NCI-H1092 (cell line): ENCODE measurements at places on chromosomes 13 and 19.
A peak's percentile ranks its signal among the peaks of the same experiment; 100 is the strongest.

DNA sequence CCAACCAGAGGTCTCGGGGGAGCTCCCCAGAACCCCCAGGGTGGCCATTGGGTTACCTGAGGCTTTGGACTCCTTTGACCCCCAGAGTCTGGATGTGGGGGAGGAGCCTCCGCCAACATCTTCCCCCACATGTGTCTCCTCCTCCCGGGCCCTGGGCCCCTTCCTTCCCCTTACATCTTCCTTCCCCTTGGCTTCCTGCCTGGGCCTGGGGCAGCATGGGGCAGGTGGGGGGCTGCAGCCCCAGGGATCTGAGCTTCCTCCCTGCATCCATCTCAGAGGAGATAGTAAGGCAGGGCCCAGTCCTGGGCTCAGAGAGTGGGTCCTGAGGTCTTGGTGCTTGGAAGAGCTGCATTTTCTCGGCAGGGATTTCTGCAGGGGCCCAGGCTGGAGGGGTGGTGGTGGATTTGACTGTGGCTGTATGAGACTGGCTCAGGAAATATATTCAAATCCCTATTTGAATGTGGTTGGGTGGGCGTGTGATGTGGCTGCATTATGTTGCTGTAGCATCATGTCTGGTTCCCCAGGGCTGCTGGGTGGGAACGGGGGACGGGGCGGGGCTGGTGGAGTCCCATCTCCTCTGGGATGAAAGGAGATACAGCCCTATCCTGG lies 919 bp downstream of the VAV1 start:
- DNase-seq, result no peak

- no peak for DNase-seq
Observed at GRCh38 chr19:17035842-17036424, 9.3 kb upstream of the CPAMD8 start.

- no peak for DNase-seq
Observed at GRCh38 chr13:66915596-66916185, 314.4 kb downstream of the PCDH9 start.

DNA sequence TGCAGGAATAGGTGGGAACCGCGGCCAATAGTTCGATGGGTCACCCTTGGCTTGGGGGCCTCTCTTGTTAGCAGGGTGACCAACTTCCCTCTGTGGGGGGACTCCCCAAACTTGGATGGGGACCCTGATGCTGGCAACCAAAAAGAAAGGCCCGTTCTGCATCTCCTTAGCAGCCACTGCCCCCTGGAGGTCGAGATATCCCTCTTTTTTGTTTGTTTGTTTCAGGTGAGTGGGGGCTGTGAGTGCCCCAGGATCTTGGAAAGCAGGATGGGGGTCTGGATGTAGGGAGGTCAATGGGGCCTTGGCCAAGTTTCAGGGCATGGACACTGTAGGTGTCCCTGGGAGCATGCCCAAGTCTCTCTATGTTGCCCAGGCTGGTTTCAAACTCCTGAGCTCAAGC lies 7.7 kb upstream of the CRTC1 start:
- no peak for DNase-seq

- DNase-seq, result no peak
Observed at GRCh38 chr19:54434112-54434872, 14.7 kb upstream of the LENG8 start.

DNA sequence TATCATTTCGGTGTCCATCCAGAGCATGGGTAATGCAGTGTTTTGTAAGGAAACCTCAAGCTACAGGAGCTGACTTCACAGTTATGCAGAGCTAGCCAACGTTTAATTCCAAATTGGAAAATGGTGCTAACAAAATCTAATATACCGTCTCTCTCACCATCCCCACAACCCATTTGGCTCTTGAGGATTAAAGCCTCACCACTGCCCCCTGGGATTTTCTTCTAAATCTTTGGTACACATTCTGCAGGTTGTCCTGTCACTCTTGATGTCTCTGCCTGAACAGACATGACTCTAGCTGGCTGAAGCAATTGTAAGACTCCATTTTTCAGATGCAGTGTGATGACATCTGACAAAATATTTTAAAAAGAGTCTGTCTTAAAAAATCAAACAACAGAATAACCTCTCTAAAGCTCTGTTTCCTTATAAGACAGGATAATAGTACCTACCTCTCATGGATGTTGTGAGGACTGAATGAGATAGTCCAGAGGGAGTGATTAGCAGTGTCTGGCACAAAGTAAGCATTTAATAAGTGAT lies 451.8 kb downstream of the SUCLA2 start:
- DNase-seq, result no peak

- DNase-seq, result no peak
Observed at GRCh38 chr19:22331521-22331920, 45.3 kb downstream of the ZNF729 start.

- DNase-seq, result no peak
Observed at GRCh38 chr13:48159826-48160225, 64.9 kb upstream of the MED4 start.

DNA sequence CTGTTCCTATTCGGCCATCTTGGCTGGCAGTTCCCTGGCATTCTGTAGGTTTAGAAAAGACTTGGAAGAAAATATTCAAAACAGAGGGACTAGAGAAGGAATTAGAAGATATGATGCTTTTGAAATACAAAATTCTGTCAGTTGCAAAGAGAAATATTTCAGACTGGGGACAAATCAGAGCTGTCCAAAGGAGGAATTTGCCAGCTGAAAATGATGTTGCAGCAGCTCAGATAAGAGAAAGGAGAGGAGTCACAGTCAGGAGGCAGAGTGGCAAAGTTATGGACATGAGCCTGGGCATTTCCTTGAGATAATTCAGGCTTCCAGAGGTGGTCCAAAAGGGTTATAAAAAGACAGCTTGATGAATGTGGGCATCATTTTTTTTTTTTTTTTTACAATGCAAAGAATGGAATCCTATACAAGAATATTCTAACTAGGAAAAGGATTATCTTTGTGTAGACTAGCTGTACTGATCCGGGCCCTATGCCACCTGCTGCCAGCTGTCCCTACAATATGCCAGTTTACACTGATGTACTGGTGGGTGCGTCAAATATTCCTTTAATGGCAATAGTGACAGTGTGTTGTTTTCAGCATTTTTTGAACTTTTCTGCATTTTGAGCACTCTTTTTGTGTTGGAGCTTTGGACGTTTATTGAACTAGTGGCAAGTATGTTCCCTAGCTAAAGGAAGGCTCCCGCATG lies 31.8 kb upstream of the CBY2 start:
- no peak for DNase-seq

- DNase-seq, result no peak
Observed at GRCh38 chr13:48573213-48574007, 40.5 kb upstream of the RCBTB2 start.

- DNase-seq, result peak; percentile 81
Observed at GRCh38 chr19:9796113-9796773, 22.6 kb downstream of the FBXL12 start.

DNA sequence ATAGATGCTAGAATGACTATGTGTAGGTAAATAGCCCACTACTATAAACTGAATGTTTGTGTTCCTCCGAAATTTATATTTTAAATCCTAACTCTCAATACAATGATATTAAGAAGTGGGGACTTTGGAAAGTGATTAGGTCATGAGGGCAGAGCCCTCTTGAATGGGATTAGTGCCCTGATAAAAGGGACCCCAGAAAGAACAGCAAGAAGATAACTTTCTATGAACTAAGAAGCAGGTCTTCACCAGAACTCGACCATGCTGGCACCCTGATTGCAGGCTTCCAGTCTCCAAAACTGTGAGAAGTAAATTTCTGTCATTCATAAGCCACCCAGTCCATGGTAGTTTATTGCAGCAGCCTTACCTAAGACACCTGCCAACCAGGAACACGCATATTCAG lies 33.9 kb downstream of the OXGR1 start:
- no peak for DNase-seq

DNA sequence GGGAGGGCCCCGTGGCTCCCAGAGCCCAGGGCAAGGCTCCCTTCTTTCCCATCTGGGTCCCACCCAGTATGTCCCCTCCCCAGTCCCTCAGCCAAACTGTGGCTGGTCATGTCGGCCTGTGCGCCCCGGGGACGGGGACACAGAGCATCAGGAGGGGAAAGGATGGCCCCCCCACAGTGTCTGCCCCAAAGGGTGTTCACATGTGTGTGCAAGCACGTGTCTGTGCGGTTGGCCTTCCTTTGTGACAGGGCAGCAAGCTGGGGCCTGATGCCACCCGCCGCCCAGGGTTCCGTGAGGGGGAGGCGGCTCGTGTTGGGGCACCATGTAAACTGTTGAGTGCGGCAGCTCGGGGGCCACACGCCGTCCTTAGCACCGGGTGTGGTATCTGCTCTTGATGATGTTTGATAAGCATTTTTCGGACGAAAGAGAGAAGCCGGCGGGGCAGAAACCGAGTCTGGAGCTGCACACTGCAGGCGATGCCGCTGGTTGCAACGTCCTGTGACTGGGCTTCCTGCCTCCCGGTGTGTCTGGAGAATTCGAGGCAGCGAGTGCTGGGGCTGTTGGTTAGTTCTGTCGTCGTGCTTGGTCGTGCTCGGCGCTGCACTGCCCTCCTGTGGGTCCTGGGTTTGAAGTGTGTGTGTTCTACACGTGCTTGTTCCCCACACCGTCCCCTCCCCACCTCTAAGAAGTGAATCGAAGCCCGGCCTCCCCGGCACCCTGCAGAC lies 18.4 kb downstream of the GNA11 start:
- no peak for DNase-seq

GRCh38 chr13:29143847-29144246 lies 323.7 kb downstream of the MTUS2 start:
- DNase-seq, result no peak

DNA sequence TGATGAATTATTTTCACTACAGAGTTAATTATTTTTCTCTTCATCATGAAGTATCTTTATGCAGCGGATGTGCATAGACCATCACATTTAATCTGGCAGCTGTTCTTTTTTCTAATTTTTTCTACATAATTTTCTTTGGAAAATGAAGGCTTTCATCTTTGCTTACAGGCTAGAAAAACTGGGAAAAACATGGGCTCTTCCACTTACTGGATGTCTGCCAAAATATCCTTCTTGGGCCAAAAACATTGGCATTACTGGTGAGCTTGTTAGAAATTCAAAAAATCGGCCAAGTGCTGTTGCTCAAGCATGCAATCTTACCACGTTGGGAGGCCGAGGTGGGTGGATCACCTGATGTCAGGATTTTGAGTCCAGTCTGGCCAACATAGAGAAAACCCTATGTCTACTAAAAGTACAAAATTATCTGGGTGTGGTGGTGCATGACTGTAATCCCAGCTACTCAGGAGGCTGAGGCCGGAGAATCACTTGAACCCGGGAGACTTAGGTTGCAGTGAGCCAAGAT lies 176.8 kb downstream of the ZNF737 start:
- DNase-seq, result no peak

- peak; percentile 39 for DNase-seq
Observed at GRCh38 chr19:4877753-4878490, 10.5 kb upstream of the PLIN3 start.

GRCh38 chr19:56083668-56084067 lies 37.4 kb downstream of the ZNF787 start:
- DNase-seq, result no peak

DNA sequence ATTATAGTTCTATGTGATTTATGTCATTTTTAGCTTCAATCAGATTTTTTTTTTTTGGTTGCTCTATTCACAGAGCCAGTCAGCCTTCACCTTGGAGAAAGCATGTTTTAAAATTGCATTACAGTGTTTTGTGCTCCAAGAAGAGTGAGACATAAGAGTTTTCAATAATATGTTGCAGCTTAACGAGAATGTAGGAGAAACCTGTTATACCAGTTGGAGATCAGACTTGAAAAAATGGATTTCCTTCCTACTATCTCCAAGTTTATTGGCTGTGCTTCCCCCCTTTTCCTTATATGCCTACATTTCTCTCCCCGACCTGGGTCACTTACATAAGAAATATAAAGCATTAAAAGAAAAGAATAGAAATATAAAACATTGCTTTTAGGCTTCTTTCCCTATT lies 123.9 kb upstream of the ARGLU1 start:
- no peak for DNase-seq

GRCh38 chr19:19460258-19460731 lies 54.8 kb downstream of the GATAD2A start:
- DNase-seq, result no peak

- DNase-seq, result no peak
Observed at GRCh38 chr19:5182751-5183150, 157.9 kb downstream of the PTPRS start.

GRCh38 chr13:38264363-38265131 lies 85.1 kb upstream of the UFM1 start:
- peak; percentile 31 for DNase-seq

- no peak for DNase-seq
Observed at GRCh38 chr13:51067706-51068105, 43.4 kb downstream of the C13orf42 start.

- DNase-seq, result no peak
Observed at GRCh38 chr13:40342461-40342860, 324.0 kb downstream of the FOXO1 start.

DNA sequence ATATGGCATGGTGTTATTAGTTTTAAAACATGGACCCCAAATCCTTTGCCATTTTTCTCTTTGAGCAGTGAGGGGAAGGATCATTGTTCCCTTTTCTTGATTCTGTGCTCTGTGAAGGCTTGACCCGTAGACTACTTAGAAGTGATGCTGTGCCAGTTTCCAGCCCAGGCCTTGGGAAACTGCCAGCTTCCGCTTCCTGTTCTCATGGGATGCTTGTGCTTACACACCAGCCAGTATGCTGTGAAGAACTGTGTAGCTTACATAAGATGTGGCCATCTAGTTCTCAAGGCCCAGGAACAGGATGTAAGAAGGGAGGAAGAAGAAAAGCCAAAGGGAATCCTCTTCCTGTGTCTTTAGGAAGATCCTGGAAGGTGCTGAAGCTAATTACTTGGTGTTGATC lies 180.9 kb downstream of the PCCA start:
- DNase-seq, result no peak

GRCh38 chr13:27359199-27359821 lies 65.1 kb upstream of the GTF3A start:
- DNase-seq, result peak; percentile 34

GRCh38 chr13:65032825-65033224 lies 2197.3 kb downstream of the PCDH9 start:
- no peak for DNase-seq

DNA sequence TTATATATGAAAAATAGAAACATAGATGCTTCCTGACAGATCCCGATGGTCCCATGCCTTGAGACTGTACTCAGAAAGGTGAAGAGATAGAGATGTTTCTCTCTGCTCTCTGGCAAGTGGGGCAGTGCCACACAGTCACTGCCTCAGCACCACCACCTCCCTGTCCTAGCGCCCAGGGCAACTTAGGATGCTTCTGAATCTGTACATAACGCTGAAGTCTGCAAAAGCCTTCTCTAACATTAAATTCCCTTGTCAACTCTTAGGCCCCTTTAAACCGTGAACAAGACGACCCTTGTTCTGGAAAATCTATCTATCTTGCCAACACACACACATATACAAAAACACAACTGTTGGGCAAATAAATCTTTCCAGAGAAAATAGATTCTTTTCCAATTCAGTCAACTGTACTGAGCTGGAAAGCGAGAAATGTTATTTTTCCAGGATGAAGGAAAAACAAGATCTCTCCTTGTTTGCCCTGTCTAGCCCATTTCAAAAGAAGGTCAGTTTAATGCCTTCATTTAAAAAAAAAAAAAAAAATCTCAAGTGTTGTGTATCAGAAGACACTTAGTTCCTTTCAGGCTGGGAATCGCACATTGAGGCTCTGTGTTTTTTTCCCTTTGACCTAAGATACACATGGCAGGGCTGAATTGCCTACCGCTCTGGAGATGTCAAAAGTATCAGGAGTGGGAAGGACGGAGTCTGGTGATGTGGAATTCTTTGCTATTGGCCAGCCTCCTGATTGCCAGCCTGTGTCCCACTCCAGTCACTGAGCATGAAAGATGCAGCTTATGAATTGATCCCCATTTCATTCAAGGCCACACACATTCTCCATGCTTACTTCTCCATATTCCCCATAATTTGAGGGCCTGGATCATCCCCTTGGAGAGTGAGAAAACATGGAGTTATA lies 241.4 kb downstream of the LACC1 start:
- no peak for DNase-seq

- no peak for DNase-seq
Observed at GRCh38 chr19:48728911-48729664, 9.6 kb upstream of the MAMSTR start.
